ENCODE measurements at places on chromosomes 7 and 10. TPM values are rescaled to one million over a fixed set of nuclear protein-coding genes. Genes with fewer than 3 reads are reported as not detected.

Gene HTRA1
- total RNA-seq: not detected

DNA sequence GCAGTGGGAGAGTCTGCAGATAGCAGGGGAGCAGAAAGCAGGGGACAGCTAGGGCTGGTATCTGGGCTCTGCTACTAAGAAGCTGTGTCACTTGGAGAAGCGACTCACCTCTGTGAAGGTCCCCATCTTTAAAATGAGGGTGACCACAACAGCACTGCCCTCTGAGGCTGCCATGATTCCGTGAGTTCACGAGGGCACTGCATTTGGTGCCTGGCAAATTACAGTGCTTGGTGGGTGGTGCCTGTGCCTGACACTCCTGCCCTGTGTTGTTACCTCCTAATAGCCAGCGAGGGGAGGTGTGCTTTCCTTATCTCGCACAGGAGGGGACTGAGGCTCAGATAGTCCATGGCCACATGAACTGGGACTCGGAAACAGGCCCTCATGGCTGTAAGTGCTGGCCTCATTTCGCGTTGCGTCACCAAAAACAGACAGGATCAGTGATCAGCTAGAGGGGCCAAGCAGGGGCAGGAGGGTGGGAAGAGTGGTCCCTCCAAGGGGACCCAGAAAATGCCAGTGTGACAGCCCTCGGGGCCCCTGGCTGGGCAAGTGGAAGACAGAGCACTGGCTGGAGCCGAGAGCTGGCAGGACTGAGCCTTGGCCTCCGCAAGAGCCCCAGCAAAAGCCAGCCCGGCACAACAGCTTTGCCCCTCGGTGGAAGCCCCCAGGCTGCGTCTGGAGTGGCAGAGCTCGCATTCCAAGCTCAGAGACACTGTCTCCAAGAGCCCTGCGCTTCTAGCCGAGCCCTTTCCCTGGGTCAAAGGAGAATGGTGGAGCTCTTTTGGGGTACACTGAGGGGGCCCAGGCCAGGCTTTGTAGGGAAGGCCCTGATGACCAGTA, 17.3 kb upstream of the BNIP3 start:
- H3K36me3 ChIP-seq: no peaks in the 10 kb centered on the region
- DNase-seq: no peak
- H3K4me1 ChIP-seq: peaks cover 2% of the 10 kb centered on the region

- no peaks in the 10 kb centered on the region for H3K36me3 ChIP-seq
- no peak for DNase-seq
- peaks cover 2% of the 10 kb centered on the region for H3K4me1 ChIP-seq
- no peak overlapping the region for H3K27ac ChIP-seq
Measured at GRCh38 chr7:121480566-121481335, 84.6 kb upstream of the FAM3C start.

GRCh38 chr7:80140388-80140787, 5.8 kb downstream of the GNAI1 start:
- peaks cover 58% of the 10 kb centered on the region for H3K27me3 ChIP-seq
- H3K27ac ChIP-seq: no peak overlapping the region
- H3K36me3 ChIP-seq: no peaks in the 10 kb centered on the region
- H3K4me1 ChIP-seq: peaks cover 4% of the 10 kb centered on the region
- DNase-seq: no peak

Gene PRKG1
- not detected for total RNA-seq

Gene SLC13A1
- not detected for total RNA-seq

GRCh38 chr10:125441151-125441550, 241.8 kb downstream of the TEX36 start:
- H3K4me1 ChIP-seq: no peaks in the 10 kb centered on the region
- no peaks in the 10 kb centered on the region for H3K36me3 ChIP-seq
- no peak for DNase-seq
- no peak overlapping the region for H3K27ac ChIP-seq

Gene UCMA
- not detected for total RNA-seq

DNA sequence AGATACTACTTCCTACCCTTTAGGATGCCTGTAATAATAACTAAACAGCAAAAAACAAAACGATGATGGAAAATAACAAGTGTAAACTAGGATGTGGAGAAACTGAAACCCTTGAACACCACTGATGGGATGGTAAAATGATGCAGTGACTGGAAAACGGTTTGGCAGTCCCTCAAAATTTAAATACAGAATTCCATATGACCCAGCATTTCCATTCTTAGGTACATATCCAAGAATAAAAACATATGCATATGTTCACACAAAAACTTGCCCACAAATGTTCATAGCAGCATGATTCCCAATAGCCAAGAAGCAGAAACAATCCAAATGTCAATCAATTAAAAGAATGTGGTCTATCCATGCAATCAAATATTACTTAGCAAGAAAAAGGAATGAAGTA, 25.8 kb downstream of the SMURF1 start:
- DNase-seq: no peak
- peaks cover 32% of the 10 kb centered on the region for H3K36me3 ChIP-seq
- no peak overlapping the region for H3K4me3 ChIP-seq
- no peaks in the 10 kb centered on the region for H3K27me3 ChIP-seq
- H3K27ac ChIP-seq: no peak overlapping the region

Measured in activated naive CD8-positive, alpha-beta T cell treated with anti-CD3 and anti-CD28 coated beads, Interleukin-2, amount 10 ng/mL, durations not matched to agents 7 days and 5 days (primary cell).